COR-L47 (cell line): ENCODE measurements at places on chromosomes 3 and 15.
A peak's percentile ranks its signal among the peaks of the same experiment; 100 is the strongest.

DNA sequence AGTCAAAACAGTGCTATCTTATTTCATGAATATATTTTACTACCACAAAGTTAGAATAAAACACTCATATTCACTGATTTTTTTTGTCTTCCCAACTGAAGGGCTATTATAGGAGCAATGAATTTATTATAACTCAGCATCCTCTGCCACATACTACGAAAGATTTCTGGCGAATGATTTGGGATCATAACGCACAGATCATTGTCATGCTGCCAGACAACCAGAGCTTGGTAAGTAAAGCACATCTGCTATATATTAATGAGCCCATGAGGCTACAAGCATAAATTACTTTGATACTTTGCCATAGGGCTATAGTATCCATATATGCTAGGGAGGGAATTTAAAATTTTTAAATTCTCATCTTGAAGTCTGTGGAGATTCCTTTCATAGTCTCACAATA lies 95.9 kb downstream of the FEZF2 start:
- DNase-seq = no peak

GRCh38 chr3:13134879-13135206 lies 61.6 kb upstream of the IQSEC1 start:
- no peak for DNase-seq

DNA sequence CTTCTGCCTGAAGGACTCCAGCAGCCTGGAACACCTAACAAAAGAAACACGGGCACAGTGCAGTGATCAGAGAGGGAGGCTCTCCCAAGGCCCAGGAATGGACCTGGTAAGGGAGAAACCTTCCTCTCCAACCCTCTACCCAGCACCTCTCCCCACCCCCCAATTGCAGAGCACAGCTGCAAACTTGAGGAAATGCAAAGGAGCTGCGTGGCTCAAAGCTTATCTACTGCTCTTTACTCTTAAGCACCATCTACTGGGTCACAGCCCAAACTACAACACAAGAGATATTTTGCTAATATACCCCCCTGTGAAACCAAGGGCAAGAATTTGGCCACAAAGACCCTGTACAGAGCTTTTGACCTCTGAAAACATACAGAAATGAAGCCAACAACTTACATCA lies 328.3 kb downstream of the OXSM start:
- DNase-seq = peak; percentile 19

DNA sequence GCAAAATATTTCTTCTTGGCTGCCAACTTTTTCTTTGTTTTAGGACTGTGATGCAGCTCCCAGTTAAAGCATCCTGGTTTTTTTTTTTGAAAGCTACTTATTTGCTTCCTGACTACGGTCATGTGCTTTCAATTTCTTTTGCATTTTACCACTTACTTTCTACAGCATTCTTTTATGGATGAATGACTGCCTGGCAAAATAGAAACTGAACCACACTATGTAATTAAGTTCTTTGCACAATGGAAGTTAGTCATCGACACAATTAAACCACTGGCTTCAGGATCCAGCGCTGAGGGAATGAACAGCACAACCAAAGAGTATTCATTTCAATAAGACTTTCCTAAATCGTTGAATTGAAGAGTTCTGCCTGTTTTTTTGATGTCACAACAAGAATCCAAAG lies 82.2 kb upstream of the EPHA3 start:
- DNase-seq = peak; percentile 5

DNA sequence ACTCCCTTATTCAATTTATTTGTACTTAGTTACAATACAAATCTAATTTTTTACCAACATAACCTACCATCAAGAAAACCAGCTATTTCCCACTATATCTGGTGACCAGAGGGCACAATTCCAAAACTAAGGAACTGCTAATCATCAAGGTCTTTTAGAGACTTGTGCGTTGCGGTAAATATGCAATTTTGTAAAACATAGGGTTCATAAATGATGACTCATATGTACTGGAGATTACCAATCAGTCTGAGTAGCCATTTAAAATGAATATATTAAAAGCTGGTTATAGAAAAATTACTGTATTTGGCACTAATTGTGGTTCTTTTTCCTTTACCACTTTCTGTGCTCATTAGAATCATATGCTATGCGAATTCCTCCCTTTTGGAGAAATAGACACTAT lies 859.6 kb downstream of the ROBO1 start:
- DNase-seq = no peak

DNA sequence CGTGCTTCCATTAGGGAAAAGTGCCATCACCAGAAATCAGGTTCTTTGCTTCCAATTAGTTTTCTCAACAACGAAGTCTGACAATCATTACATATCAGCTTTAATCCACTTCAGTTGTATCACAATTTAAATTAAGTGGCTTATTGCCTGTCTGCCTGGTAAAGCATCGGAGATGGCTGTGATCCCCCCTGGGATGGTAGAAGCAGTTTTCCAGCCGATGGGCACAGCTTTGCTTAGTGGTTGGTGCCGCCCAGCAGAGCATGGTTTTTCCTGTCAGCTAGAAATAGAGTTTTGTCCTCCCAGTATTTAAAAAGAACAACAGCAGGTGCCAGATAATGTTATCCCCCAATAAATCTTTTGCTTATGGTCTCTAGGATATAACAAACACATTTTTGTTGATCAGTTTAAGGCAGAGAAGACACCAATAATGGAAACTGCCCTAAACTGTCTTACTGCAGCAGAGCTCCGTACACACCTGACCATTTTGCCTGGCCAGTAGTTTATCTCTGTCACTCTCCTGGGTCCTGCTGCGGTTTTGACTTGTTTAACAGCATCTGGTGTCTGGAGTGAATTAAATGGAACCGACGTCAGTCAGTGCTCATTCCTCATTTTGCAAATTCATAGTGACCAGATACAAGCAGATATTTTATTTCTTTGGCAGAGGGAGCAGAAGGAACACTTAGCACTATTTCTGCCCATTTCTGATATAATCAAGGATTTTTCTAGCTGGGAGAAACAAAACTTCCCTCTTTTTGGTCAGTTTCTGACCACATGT lies 79.1 kb downstream of the SLC49A4 start:
- no peak for DNase-seq

DNA sequence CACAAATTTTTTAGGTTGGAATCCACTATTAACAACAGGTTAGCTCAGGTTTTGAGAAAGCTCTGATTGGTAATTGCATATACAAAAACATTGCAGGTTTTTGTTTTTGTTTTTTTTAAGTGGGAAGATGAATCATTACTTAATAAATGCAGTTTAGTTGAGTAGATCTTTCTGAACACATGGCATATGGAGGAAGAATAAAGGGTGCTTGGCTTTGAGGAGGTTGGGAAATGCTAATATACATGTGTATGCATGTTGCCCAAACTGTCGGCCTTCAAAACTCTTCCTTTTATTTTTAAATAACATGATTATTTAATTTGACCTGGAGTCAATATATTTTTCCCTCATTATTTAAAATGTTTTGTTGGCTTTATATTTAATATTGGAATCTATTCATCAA lies 32.8 kb downstream of the ZBTB38 start:
- no peak for DNase-seq

GRCh38 chr3:151460774-151461450 lies at the start of gene IGSF10:
TSS of gene IGSF10 (minus strand) at chr3:151461061. CDS start at chr3:151458709, 2,352 bp downstream.
- DNase-seq = no peak

GRCh38 chr15:80588801-80589200 lies 106.3 kb upstream of the ABHD17C start:
- no peak for DNase-seq

DNA sequence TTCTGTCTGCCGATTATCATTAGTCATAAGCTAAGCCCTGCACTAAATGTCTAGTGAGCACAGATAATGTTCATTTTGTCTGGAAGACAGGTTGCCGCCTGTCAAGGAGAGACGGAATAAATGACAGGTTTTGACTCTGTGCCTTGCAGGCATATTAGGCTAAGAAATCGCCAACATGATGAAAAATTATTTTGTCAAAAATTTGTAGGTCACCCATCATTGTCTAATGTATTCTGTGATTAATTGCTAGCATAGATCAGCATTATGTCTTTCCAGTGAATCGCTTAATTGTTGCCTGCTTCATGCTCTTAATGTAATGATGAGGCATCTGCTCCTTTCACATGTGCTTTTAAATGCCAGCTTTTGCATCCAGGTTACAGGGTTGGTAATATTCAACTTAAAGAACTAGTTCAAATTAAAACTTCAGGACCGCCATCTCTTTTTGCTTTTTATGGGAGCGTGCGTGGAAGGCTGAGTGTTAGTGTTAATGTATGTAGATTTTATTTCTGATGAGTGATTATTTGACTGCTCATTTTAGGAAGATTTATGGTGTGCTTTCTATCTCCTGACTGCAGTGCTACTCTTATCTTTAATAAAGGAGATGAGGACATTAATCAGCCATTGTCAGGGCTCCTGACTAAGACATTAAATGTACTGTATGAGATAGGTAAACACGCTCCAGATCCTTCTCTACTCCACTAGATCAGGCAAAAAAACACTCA lies 120.8 kb upstream of the MEIS2 start:
- no peak for DNase-seq

GRCh38 chr3:127256733-127257271 lies 31.0 kb downstream of the PRR20G start:
- no peak for DNase-seq

DNA sequence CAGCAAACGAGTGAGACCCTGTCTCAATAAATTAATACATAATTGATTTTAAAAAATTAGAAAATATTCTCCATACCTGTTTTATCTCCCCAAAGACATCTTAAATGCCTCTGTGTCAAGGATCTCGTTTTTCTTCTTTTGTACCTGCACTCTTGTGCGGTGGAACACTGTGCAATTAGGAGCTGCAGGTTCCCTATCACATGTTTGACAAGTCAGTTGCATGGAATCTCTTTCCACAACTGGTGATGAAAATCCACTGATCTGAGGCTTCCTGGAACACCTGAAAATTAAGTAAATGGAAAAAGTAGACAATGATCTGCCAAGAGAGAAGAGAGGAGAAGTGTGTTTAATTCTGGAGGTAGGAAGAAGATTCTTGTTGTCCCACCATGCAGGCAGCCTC lies 3.0 kb upstream of the SNX22 start:
- no peak for DNase-seq

GRCh38 chr3:34256791-34257190 lies 458.4 kb downstream of the PDCD6IP start:
- DNase-seq = no peak

DNA sequence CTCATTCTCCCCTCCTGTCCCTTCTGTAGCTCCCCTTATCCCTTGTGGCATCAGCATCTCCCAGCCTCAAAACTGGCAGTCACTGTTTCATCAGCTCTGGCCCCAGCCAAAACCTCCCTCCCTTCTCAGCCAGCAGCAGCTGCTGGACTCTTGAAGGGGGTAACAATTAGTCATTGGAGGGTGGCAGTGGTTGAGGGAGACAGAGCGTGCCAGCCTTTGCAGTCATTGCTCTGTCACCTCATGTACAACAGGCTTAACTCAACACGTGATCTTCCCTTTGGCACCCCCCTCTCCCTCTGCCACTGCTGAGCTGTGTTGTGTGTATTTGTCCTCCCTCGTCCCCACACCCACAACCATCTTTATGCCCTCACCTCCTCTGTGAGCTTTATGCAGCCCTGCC lies 28.2 kb downstream of the RBP2 start:
- no peak for DNase-seq

GRCh38 chr3:33139996-33140395 lies 26.2 kb downstream of the CRTAP start:
- DNase-seq = no peak

DNA sequence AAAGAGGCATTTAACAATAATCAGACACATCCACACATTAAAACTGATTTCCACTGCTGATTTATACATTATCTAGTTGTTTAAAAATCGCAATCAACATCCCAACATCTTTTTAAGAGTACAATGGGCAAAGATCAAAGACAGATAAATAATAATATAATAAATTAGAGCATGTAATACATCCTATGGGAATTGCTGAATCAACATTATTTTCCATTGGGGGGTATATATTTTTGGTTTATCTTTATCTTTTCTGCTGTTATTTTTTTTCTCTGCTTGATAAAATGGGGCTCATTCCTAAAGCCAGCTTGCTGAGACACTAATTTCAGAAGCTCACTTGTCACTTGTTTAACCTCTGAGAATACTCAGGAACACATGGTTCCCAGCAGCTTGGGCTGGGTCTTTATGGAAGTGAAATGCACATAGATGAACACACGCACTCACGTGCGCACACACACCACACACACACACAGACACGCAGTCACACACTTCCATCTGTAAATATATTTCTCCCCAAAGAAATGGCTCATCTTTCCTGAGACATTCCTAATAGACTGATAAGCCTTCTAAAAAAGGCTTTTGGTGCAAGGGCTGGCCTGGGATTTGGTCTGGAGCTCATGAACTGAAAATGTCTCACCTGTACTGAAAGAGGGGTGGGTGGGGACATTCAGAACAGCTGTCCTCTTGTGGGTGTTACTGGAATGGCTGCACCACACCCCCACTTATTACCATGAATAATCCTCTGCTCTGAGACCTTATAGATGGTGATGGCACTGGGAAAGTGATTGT lies 3.5 kb upstream of the PPIB start:
- DNase-seq = no peak

GRCh38 chr3:101720851-101721840 lies 3.3 kb upstream of the CEP97 start:
- no peak for DNase-seq

DNA sequence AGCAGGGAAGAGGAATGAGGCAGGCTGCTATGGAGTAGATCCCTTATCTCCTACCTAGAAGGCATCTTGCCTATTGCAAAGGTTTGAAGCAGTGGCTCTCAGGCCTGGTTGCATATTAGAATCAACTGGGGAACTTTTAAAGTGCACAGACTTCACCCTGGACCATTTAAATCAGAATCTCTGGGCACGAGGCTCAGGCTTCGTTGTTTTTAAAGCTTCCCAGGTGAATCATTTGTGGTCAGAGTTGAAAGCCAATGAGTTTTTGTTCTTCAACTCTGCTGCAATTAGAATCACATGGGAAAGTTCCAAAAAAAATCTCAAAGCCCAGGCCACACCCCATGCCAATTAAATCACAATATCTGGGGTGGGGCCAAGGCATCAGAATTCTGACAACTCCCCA lies 773.1 kb downstream of the AGBL1 start:
- no peak for DNase-seq

- DNase-seq = no peak
Observed at GRCh38 chr15:67801142-67801541, 24.2 kb upstream of the SKOR1 start.

- DNase-seq = no peak
Observed at GRCh38 chr15:61687651-61688050, 372.6 kb downstream of the VPS13C start.

- no peak for DNase-seq
Observed at GRCh38 chr15:72227720-72228119, 3.3 kb downstream of the PKM start.
